AG08396 (cell line): ENCODE measurements at places on chromosomes 7 and 10.

DNA sequence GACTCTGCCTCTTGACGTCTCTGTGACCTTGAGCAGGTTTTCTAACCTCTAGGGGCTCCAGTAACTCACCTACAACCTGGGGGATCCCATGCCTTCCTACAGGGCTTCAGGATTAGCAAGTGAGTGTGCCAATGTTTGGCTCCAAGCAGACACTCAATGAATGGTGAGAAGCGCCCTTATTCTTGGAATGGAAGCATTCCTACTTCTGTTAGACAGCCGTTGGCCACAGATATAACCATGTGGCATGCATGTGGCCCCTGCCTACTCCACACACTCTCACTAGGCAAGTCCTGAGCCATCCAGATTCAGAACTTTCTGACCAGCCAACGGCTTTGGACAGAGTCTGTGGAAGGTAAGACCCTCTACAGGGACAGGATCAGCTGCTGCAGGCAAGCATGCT is 108.9 kb upstream of the LYZL2 start:
- DNase-seq, result no peak

- no peak for DNase-seq
Observed at GRCh38 chr10:73956476-73957359, 41.2 kb upstream of the VCL start.

DNA sequence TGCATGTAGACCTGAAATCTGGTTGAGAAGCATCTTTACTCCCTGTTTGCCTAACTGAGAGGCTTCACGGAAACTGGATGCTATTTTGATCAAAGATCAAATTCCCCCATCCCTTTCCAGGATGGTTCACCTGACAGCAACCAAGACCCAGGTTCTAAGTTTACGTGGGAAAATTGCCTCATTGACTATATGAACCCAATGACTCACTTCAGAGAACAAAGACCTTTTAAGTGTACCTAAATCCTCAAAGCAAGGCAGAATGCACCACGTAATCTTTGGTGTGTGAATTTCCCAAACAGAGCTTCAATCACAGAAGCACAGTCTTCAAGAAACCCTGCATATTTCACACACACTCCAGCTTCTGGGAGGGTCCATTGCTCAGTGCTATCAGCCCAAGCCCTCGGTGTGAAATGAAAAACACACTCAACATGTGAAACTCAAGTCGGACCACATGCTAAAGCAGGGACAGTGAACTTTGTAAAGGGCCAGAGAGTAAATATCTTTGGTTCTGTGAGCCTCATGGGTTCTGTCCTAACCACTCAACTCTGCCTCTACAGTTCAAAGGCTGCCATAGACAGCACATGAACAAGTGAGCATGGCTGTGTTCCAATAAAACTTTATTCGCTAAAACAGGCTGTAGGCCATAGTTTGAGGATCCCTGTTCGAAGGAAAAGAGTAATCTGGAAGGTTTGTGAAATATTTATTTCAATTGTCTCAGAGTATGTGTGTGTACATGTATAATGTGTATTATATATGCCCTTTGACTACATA is 275.6 kb upstream of the FOXK1 start:
- no peak for DNase-seq

DNA sequence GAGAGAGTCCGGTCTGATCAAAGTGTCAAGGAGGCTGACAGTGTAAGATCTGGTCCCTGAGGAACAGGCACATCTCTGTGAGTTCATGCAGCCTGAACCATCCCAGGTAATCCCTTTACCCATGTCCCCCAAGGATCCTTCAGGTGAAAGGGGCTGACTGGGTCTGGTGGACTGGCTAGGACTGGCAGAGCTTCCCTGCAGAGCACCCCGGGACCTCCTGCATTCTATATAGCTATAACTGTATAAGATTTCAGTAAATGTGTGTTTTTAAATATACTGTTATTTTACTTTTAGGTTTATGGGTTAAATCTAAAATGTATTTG is 246.8 kb downstream of the ELMO1 start:
- DNase-seq, result no peak

DNA sequence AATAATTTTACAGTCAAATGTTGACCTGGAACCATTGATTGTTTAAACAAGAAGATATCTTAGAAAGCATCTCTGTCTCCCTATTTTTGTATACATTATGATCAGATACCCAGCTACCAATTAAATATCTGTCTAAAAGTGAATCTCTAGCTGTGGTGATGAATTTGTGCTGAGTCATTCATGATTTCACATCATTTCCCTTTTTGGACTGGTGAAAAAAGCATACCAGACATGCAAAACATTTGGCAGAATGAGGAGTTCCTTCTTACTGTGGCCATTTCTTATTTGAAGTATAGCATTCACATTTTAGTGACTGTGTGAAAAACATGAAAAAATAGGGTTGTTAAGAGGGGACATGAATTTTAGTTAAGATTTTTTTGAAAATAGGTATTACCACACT is 98.0 kb upstream of the GATA3 start:
- DNase-seq, result peak; percentile 54

DNA sequence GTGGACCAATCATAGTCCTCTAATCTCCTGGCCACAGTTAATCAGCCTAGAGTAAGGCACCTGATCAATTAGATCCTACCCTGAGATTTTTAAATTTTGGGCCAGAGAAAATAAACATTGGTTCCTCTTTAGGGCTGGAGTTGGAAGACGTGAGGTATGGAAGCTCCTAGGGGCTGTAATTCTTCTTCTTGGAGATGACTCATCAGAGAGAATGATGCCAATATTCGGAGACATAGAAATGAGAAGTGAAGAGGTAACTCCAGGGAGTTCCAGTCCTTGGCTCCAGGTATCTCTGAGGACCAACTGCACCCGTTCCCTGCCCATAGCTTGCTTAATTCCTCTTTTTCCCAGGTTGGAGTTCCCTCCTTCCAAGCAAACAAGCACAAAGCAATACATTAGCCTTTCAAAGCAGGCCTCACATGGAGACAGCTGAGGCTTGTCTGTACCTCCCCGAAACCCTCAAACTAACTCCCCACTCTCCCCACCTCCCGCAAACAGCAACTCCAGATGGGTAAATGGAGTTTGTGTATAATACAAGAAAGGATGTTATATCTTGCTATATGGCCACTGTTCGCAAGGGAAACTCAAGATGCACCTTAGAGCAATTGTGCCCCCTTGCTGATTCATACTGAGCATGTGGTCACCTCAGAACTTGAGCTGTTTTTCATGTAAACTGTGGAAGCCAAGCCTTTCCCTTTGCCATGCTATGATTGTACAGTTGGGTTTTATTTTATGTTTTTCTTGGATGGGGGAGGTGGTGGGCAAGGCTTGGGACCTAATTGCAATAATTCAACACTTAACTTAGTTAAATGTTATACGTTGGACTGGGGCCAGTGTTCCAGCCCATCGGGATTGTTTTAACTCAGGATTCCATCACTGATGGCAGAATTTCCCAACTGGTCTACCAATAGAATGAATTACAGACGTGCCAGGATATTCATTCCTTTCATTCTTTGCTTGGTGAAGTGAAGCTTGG is 29.3 kb downstream of the PIK3AP1 start:
- no peak for DNase-seq

- no peak for DNase-seq
Observed at GRCh38 chr7:116231949-116232348, 21.6 kb downstream of the TES start.

DNA sequence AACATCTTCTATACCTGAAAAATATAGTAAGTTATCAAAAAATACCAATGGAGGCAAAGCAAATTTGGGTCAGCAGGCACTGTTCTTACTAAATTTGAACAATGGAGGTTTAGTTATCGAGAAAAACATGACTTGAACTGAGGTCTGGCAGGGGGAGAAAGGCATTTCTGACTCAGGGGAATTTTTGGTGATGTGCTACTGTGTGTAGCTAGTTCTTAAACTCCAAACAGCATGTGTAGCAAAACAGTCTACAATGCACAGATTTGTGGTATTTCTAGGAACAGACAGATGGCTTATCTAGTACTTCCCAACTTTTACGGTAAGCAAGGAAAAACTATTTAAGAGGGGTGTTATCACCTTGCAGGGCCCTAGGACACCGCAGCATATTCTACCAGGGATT is 311.6 kb upstream of the LRRN3 start:
- no peak for DNase-seq

DNA sequence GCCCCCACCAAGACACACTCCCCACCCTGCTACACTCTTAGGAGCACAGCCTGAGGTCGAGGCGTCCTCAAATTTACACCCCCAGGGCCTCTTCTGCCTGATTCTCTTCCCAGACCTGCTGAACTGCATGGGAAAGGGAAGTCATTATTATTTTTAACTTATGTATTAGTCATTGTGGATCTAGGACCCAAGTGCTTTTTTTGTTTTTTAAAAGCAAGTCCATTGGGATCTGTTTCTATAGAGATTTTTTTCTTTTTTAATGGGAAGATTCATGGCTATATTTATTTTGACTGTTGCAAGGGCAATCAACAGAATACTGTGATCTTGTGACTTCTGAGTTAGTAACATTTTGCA is 203.8 kb downstream of the ZMYND11 start:
- DNase-seq, result no peak

GRCh38 chr10:117502421-117503243 is 39.9 kb upstream of the EMX2 start:
- DNase-seq, result no peak

GRCh38 chr7:130273081-130273932 is 6.6 kb downstream of the CPA2 start:
- DNase-seq, result no peak

- DNase-seq, result peak; percentile 35
Observed at GRCh38 chr10:86756511-86757112, at the start of gene BMPR1A. Gene BMPR1A, plus strand, starts transcription at chr10:86756619. Its CDS starts 119,400 bp downstream, at chr10:86876019.

GRCh38 chr10:129545261-129545660 is 78.2 kb downstream of the MGMT start:
- no peak for DNase-seq

- DNase-seq, result peak; percentile 39
Observed at GRCh38 chr7:46385662-46386309, 464.7 kb upstream of the IGFBP3 start.

- DNase-seq, result no peak
Observed at GRCh38 chr7:30411173-30411572, 67.4 kb downstream of the NOD1 start.

GRCh38 chr7:50792342-50793119 is 9.8 kb upstream of the GRB10 start:
- peak; percentile 76 for DNase-seq

DNA sequence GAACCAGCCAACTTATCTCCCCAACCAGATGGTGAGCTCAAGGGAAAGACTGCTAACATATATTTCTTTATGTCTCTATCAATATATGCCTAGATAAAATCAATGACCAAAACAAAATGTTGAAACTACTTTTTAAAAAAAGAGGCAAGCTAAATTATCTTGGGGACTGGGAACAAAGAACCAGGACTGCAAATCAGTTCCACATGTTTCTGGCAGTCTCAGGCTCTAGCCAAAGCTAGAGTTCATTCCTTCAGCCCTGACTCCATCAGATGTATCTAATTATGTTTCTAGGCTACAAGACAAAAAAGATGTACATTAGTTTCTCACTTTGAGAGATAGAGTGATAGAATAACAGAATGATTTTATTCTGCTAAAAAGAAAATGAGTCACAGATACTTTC is 1290.3 kb upstream of the SORCS1 start:
- DNase-seq, result no peak

GRCh38 chr7:68449816-68450215 is 1148.5 kb upstream of the AUTS2 start:
- no peak for DNase-seq

DNA sequence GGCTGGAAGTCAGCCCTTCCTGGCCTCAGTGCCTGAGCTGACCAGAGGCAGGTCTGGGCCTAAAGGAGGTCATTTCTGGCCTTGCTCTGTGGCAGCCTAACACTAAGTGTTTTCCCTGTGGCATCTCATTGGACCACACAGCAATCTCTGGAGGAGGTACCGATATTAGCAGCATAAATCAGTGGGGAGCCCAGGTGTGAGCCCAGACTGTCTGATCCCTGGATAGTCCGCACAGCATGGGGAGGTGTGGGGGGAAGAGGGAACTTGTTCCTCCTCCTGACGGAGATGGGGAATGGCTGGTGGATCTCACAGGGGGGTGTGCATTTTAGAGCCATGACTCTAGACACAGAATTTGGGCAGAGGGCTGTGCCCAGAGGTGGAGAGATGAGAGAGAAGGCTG is 11.0 kb upstream of the PPIF start:
- DNase-seq, result no peak

GRCh38 chr10:6200734-6201515 is 1.8 kb upstream of the PFKFB3 start:
- no peak for DNase-seq

- DNase-seq, result no peak
Observed at GRCh38 chr7:3510101-3511020, 209.3 kb downstream of the SDK1 start.

DNA sequence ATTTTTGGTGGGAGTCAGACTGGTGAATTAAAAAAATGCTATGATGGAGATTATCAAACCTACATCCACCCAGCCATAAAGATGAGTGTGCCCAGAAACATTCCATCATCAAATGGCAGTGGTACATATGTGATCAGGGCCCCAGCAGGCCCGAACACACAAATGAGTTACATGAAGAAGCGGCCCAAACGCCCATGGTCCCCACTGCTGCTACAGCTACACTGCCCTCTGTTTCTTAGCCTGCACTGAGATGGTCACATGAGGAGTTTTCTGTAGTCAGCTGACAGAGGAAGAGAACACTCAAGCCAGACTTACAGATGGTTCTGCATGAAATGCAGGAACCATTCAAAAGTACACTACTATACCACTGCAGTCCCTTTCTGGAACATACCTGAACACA is 96.4 kb upstream of the ARID5B start:
- DNase-seq, result no peak

GRCh38 chr7:50761713-50762112 is 21.0 kb downstream of the GRB10 start:
- no peak for DNase-seq

DNA sequence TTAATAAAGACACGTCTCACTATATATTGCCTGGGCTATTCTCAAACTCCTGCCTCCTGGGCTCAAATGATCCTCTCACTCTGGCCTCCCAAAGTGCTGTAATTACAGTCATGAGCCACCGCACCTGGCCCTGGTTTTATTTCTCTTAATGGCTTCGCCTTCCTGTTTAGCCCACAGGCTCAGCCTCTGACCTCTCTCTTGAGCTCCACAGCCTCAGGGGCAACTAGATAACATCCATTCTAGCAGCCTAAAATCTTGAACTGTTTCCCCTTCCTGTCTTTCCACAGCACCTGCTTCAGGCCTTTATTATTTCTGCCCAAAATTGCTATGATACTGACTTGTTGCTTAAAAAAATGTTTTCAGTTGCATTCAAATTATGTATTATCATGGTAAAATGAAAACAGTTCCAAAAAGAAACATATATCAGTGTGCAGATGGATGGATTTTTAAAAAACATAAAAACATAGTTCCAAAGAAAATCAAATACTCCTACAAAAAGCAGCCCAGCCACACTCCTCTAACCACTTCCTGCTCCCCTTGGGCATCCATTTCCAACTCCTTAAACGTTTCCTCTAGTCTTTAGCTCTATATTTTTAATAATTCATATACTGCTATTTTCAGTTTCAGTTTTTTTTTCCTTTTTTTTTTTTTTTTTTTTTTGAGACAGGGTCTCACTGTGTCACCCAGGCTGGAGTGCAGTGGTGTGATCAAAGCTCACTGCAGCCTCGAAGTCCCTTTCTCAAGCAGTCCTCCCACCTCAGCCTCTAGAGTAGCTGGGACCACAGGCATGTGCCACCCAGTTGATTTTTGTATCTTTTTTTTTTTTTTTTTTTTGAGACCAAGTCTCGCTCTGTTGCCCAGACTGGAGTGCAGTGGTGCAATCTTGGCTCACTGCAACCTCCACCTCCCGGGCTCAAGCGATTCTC is 5.1 kb upstream of the BAZ1B start:
- no peak for DNase-seq
